ENCODE measurements at places on chromosomes 7 and 10.

DNA sequence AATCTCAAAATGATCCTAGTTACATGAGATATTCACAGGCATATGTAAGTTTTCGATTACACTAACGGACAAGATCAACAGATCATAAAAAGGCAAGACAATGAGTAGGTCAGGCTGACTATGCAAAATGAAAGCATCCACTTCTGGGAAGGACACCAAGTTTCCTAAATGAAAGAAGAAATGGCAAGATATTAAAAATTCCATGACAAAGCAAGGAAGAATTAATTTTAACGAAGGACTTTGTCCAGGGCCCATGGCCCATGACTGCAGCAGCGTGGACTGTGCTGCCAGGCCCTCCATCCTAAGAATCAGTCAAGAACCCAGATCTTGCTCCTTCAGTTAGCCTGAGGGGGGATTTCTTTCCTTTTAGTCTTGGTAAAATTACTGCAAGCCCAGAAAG lies 182.4 kb upstream of the FRMD4A start:
- no peak for DNase-seq

GRCh38 chr7:124009321-124009720 lies 23.5 kb downstream of the TMEM229A start:
- no peak for DNase-seq

DNA sequence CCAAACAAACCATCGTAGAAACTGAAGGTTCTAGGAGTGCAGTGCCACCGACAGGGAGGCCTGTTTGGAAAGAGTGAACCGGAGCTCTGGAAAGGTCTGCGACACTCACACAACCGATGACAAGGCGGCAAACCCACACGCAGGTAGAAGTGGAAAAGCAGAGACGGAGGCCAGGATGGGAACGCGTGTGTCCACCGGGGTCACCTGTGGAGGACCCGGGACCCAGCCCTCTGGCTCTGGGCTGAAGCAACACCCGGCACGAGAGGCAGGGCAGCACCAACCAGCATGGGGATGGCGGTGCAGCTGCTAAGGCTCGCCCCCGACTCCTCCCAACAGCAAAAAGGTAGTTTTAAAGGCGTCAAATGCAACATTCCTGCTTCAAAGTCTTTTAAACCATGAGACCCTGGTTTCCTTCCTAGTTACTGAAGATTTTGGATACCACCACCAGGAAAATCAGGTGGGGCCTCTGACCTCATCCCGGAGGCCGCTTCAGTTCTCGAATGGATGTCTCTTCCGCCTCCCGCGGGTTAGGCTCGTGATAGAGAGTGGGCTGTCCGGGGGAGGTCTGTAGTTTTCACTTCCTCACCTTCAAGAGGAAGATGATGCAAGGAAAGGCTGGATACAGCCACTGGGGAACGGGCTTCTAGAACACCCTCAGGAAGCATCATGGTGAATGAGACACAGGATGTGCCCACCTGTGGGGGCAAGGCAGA lies 115.5 kb downstream of the SMURF1 start:
- DNase-seq = no peak

GRCh38 chr7:133641436-133641835 lies 388.6 kb downstream of the EXOC4 start:
- DNase-seq = no peak

DNA sequence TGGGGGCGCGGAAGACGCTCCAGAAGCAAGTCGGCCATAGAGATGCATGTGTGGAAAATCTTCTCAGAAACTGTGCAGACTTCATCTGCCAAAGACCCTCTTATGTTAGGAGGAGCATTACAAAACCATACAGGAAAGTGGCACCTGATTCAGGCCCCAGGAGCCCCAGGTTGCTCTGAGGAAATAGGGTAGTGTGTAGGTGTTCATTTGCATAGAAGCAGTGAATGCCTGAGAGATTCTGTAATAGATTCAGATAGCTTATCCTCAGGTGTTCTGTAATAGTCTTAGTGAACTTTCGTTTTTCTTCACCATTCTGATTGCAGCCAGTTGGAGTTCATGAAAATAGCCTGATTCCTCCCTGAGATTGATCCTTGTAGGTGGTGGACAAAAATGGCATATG lies 106.4 kb upstream of the GJD4 start:
- DNase-seq = no peak

DNA sequence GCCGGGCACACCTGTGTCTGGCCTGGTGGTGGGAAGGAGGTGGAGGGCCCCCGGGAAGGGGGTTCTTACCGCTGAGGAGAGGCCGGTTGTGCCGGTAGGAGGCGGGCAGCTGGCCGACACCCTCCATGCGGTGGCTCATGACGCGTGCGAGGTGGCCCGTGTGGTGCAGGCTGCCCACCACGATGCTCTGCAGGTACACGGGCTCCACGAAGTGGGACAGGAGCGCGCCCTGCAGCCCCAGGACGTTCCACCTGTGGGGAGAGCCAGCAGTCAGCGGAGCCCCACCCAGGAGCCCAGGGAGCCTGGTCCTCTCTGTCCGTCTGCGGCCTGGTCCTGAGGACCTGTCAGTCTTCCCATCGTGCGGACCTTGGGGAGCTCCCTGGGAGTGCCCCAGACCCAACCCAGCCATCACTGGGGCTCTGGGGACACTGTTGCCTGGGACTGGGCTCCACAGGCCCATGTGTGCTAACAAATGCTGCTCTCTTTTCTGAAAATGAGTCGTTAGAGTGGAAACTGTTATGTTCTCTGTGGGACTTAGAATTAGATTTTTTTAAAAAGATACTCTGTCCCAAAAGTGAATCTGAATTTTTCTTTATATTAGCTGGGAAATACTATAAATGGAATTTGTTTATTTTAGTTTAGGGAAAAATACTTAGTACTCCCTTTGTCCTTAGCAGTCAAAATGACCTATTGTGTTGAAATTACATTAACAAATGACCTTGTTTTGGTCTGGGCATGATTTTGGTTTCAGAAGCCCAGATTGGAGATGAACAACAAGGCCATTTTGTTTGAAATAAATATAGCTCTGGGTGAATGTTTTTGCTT lies 143.9 kb downstream of the WDR37 start:
- no peak for DNase-seq

Data from retinal pigment epithelial cell (primary cell).